Fibroblast of upper back skin (primary cell): ENCODE measurements at places on chromosomes 11 and 22.

DNA sequence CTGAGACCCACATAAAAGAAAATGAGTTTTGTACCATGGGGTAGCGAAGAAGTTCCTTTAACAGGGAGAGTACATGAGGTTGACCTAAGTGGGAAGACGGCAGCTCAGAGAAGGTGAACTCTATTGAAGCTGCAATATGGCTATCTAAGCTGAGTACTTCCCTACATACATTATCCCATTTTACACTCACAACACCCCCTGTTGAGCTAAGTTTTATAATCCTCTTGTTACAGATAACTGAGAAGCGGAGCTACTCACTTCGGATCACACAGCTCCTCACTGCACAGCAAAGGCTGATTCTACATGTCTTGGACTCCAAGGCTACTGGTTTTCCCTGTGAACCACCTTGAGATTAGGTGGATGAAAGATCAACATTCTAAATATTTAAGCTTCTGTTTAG lies 8.2 kb upstream of the PIWIL4 start:
- DNase-seq = no peak

- peak; percentile 89 for DNase-seq
Observed at GRCh38 chr22:42939941-42940653, 74.9 kb downstream of the PACSIN2 start.

DNA sequence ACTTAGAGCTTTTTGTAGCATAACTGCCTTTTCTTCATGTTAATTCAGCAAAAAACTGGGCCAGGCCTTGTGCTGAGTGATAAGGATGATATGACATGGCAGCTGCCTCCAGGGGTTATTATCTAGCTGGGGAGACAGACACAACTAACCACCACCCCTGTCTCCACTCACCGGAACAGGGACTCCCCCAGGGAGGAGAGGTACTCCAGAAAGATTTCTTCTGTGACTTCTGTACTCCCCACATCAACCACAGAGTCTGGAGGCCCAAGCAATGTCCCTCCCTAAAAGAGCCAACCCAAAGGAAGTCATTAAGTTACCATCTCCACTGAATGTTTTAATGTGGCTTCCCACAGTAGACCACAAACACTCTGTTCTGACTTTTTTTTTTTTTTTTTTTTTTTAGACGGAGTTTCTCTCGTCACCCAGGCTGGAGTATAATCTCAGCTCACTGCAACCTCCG lies 14.3 kb upstream of the PMM1 start:
- no peak for DNase-seq

- DNase-seq = peak; percentile 75
Observed at GRCh38 chr22:36144886-36145541, 15.5 kb downstream of the APOL3 start.

- no peak for DNase-seq
Observed at GRCh38 chr11:124717421-124717785, 22.3 kb upstream of the NRGN start.

- DNase-seq = no peak
Observed at GRCh38 chr22:48881326-48881980, 946.2 kb downstream of the BRD1 start.
